ENCODE measurements at places on chromosomes 7 and 10.

DNA sequence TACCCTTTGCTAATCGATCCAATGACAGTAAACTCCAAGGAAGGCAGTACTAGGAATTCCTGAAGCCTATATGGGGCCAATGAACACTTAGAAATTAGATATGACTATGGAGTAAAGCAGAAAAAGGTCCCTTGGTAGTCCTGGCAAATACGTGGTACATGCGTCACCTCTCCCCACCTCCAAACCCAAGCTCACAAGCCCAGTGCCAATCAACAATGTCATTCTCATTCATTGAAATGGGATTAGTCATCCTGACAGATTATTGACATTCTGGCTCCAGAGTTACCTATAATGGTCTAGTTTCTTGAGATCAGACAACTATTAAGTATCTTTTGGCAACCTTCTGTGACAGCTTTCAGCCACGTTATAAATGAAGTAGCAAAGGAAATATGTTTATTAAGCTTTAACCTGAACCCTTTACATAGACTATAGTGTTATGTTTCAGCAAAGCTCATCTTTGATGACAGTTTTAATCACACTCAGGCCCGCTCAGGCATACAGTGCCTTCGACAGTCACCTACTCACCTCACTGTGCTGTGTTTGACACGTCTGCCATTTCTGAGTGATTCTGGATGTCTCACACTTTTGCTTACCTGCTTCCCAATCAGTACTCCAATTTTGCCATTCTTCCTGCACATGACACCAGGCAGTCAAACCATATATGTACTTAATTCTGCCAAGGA lies 69.6 kb upstream of the ADO start:
- no peak for DNase-seq

DNA sequence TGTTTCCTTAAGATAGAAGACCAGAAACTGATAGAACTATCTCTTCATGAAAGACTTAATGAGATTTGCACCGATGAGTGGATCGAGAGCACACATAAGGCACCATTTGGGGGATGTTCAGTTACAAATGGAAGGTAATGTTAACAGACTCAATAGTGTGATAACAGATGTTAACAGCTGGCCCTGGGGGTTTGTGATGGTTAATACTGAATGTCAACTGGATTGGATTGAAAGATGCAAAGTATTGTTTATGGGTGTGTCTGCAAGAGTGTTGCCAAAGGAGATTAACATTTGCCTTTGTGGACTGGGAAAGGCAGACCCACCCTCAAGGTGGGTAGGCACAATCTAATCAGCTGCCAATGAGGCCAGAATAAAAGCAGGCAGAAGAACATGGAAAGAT lies 130.5 kb upstream of the DGKB start:
- DNase-seq, result no peak

DNA sequence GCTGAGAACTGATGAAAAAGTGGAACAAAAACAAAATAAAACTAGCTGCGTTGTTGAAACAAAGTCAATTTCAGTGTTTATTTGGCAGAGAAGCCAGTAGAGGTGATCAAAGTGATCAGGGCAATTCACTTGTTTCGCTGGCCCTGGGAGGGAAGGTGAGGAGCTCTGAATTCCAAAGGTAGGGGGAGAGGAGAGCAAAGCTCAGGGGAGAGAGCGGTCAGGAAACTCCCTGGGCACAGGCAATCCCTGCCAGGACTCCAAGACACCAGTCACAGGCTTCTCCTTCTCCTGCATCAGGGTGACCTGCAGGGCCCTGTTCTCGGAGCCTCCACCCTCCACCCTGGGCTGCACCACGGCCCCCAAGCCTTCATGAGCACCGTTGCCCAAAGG lies 6.8 kb upstream of the KIAA1217 start:
- no peak for DNase-seq

GRCh38 chr7:116277070-116277469 lies 66.7 kb downstream of the TES start:
- no peak for DNase-seq

DNA sequence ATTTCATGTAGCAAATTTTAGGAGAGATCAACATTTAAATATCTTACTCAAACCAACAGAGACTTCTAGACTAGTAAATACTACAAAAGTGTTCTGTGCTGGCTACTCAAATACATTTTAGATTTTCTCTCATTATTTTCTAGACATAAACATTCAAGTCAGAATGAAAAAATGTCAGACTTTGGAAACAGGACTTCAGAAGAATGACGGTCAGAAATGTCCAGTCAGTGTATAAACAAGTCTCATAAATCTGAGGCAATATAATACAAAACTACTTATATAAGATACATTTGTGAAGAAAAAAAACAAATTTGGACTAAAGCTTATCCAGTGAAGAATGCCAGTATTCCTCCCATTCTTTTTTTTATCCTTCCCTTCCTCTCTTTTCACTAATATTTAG lies 25.9 kb downstream of the RNLS start:
- no peak for DNase-seq

DNA sequence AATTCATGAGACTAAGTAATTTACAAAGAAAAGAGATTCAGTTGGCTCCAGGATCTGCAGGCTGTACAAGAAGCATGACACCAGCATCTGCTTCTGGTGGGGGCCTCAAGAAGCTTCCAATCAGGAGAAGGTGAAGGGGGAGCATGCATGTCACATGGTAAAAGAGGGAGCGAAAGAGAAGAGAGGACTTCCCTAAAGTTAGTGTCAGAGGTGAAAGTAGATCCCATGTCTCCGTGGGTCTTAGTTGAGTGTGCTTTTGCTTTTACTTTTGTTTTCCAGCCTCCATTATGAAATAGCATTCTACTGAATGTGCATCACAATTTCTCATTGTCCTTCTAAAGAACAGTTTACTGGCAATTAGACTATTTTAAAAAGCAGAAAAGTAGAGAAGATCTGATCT lies 213.6 kb upstream of the FZD1 start:
- no peak for DNase-seq

- peak; percentile 29 for DNase-seq
Measured at GRCh38 chr10:79069325-79070080, 737 bp downstream of the ZMIZ1 start.

DNA sequence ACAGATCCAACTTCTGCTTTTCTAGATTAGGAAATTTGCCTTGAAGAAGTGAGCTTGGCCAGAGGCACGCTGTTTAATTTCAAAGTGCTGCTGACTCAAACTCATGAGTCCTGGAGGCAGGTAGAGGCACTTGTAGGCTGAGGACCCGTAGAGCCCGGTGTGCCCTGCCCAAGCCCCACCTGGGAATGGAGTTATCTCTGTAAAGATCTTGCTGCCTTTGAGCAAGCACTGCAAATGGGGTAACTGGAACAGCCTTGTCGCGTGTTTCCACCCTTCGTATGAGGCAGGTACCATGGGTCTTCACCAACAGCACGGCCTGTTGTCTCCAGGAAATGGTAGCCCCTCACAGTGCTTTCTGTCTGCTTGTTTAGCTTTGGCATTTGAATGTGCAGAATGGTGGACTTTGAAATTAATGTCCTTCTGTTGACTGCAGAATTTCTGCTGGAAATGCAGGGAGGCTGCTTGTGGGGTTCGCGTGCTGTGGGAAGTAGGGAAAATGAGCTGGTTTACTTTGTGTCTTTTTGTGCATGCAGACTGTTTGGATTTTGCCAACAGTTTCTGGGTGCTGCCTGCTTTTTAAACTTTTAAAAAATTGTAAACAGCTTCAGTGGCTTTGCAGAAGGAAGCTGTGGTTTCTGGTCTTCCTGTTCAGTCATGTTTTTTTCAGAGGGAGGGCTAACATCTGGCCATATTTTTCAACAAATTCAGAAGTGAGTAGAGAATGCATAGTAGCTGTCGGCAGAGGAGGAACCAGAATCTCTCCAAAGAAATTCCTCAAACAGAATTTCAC lies 27.2 kb downstream of the CCM2 start:
- DNase-seq, result no peak

GRCh38 chr10:110355922-110356627 lies 51.4 kb upstream of the SMNDC1 start:
- no peak for DNase-seq

GRCh38 chr7:134028853-134029252 lies 98.3 kb upstream of the LRGUK start:
- DNase-seq, result no peak

DNA sequence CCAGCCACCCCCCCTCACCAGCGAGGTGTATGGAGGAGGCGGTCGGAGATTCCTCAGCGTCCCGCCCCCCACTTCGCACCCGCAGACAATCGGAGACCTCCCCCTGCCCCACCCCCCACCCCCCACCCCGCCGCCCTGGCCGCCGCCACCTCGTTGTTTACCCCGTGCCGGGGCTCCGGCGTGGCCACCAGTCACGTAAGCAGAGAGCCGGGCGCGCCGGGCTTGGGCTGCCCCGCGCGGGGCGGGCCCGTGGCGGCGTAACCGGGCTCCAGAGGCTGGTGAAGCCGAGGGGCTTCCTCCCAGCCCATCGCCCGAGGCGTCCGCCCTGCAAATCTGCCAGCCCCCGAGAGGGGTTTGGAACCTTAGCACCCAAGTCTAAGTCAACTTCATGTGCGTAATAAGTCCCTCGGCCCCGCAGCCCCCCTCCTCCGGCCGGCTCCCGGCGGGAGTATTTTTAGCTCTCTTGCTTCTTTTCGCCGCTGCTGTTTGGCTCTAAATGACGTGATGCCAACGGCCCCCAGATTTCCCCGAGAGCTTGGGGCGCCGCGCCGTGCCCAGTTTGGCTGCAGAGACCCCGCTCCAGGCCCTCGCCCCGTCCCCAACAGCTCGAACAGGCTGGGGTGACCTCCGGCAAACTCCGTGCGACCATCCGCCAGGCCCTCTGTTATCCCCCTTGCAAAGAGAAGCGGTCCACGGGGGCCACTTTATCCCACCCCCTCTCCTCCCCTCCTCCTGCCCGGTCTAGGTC lies 2.7 kb downstream of the MXI1 start:
- DNase-seq, result no peak

DNA sequence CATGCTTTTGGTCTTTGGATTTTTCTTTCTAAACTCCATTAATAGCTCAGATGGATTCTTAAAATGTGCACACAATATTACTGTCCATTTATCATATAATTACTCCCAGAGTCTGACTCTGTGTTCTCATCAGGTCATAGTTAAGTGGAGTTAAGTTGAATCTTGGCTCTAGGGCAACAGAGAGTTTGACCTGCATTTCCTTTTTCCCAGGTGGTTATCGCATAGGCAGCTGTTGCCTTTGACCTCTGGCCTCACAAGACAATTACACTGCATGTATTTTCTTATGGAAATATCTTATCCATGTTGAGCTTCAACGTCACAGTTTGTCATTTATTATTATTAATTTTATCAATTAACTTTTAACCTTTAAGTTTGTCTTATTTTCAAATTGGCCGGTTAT lies 237.5 kb upstream of the HGF start:
- DNase-seq, result no peak

DNA sequence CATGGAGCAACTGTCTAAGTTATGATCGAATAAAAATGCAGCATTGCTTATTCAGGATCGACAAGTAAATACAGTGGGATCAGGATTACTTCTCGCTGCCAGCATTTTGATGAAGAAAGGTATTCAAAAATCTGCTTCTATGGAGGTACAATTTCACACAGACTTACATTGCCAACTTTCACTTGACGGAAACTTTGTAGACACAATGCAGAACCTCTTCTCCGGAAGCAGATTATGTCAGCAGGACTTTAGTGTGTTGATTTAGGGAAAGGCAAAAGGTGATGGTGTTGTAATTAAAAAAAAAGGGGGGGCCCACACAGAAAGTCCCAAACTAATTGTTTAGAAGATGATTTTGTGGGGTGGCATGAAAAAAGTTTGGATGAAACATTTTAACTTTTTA lies 462.4 kb upstream of the KLF6 start:
- no peak for DNase-seq

DNA sequence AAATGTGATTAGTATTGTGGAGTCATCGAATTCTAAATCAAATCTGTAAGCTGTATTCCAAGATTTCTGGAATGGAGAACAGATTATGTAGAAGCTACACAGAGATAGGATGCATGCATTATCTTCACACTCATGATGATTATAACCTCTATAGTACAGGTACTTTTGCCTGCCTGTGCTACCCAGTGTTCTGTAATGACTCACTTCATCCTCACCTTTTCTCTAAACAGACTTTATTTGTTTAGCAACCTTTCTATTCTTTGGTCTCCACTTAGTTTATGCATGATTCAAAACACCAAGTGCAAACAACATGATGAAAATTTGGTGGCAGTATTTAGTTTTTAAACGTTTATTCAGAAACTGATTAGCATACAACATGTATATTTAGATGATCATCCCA lies 68.4 kb upstream of the PRPS1L1 start:
- DNase-seq, result peak; percentile 52

DNA sequence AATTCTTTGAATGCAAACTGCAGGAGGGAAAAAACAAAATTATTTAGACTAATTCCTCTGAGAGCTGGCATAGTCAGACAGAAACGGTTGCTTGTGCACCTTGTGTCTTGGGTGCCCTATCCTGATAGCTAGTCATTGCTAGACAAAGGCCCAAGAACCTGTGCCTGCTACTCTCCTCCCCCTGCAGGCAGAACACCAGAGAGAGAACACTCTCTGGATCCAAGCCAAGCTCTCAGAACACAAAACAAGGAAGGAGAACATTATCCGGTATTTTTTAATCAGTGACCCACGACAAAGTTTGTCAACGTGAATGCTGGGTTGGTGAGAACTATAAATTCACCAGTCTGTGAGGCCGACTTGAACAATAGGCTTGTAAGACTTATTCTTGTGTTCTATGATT lies 18.8 kb upstream of the PPP1R9A start:
- DNase-seq, result peak; percentile 61

DNA sequence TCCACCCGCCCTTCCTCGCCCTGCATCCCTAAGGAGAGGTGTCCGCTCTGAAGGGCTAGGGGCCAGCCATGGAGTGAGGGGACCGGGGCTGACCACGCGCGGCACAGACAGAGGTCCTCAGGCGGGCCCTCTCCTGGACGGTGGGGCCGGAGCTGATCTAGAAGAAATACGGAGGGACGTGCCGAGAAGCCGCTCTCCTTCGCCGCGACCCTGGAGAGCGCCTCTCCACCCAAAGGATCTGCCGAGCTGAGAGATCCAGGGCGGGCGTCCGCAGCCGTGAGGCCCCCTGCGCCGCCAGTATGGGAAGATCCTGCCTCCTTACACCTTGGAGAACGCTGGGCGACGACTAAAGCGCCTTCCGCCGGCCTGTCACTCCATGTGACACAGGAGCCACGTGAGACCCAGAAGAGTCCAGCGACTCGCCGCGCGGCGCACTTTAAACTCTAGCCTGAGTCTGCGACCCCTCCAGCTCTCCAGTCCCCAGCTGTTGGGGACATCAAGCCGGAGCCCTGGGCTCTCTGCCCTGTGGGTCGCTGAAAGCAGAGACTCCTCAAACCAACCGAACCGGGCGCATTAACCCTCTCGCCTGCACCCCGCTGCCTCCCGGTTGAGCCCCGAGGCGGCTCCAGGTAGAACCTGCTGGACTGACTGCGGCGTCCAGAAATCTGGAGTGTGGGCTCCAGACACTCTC lies 1.5 kb upstream of the SFMBT2 start:
- no peak for DNase-seq

- DNase-seq, result peak; percentile 79
Measured at GRCh38 chr10:99395750-99396445, 34.5 kb downstream of the GOT1 start.

- DNase-seq, result no peak
Measured at GRCh38 chr7:136652635-136653370, 215.6 kb upstream of the CHRM2 start.

- DNase-seq, result no peak
Measured at GRCh38 chr7:139771001-139771956, 6.5 kb downstream of the HIPK2 start.

GRCh38 chr7:88669913-88670312 lies 89.6 kb upstream of the ZNF804B start:
- DNase-seq, result no peak

Data from NCI-H345 (cell line).